ENCODE measurements at places on chromosomes 2 and 18. TPM values are rescaled to one million over a fixed set of nuclear protein-coding genes. Genes with fewer than 3 reads are reported as not detected.

ALLC gene
- not detected for total RNA-seq

CAPN14 gene
- total RNA-seq: 0.05 TPM

BIRC6 gene
- total RNA-seq: 27.9 TPM

IL1RL1 gene
- 1.0 TPM for total RNA-seq

CERKL gene
- 0.24 TPM for total RNA-seq

KRTCAP3 gene
- total RNA-seq: 0.62 TPM

CCDC68 gene
- 6.3 TPM for total RNA-seq

TMEM247 gene
- total RNA-seq: not detected

CLEC4F gene
- total RNA-seq: not detected

IL36RN gene
- total RNA-seq: 0.14 TPM

ANKRD30B gene
- not detected for total RNA-seq

TPO gene
- 0.14 TPM for total RNA-seq

PSMA8 gene
- total RNA-seq: not detected

HOXD12 gene
- total RNA-seq: not detected

CROCC2 gene
- total RNA-seq: not detected

CRYBA2 gene
- total RNA-seq: not detected

ANKRD23 gene
- 1.2 TPM for total RNA-seq

FAP gene
- not detected for total RNA-seq

ZNF396 gene
- 0.88 TPM for total RNA-seq

CSRNP3 gene
- 0.01 TPM for total RNA-seq

PROC gene
- total RNA-seq: 4.6 TPM

TGOLN2 gene
- total RNA-seq: 104 TPM

CPO gene
- not detected for total RNA-seq

ACTG2 gene
- 0.30 TPM for total RNA-seq

GNLY gene
- 0.08 TPM for total RNA-seq

CEBPZ gene
- total RNA-seq: 66.6 TPM

UGT1A4 gene
- total RNA-seq: 0.07 TPM

RETSAT gene
- 57.3 TPM for total RNA-seq

ACMSD gene
- not detected for total RNA-seq

RSAD2 gene
- 0.15 TPM for total RNA-seq

RNF125 gene
- 0.23 TPM for total RNA-seq

MYO5B gene
- 9.2 TPM for total RNA-seq

MAB21L4 gene
- 0.22 TPM for total RNA-seq

CHRND gene
- total RNA-seq: not detected

MRO gene
- total RNA-seq: 0.16 TPM

CDH20 gene
- total RNA-seq: not detected

NTSR2 gene
- total RNA-seq: not detected

PDCD1 gene
- total RNA-seq: 0.12 TPM

DUSP2 gene
- total RNA-seq: 0.38 TPM

NOL4 gene
- not detected for total RNA-seq

NOSTRIN gene
- 2.7 TPM for total RNA-seq

ANKRD30BL gene
- not detected for total RNA-seq

RTP5 gene
- total RNA-seq: not detected
